ENCODE measurements at places on chromosomes 13 and 19.

- no peak for DNase-seq
These were observed 329.0 kb upstream of the TMTC4 start for GRCh38 chr13:101003566-101003965.

DNA sequence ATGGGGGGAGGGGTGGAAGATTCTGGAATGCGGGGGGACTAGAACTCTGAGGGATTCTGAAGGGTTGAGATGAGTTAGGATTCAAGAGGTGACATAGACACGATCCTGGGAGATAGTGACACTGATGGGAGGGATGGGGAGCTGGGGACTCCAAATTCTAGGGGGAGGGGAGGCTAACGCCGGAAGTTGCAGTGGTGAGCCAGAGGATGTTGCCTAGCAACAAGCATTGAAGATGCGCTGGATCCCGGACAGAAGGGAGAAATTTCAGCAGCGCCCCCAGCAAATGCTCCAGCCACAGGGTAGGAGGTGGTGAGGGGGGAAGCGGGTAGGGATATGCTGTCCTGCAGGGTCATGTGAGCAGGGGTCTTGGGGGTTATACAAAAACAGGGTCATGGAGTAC is 6.9 kb upstream of the LTBP4 start:
- no peak for DNase-seq

DNA sequence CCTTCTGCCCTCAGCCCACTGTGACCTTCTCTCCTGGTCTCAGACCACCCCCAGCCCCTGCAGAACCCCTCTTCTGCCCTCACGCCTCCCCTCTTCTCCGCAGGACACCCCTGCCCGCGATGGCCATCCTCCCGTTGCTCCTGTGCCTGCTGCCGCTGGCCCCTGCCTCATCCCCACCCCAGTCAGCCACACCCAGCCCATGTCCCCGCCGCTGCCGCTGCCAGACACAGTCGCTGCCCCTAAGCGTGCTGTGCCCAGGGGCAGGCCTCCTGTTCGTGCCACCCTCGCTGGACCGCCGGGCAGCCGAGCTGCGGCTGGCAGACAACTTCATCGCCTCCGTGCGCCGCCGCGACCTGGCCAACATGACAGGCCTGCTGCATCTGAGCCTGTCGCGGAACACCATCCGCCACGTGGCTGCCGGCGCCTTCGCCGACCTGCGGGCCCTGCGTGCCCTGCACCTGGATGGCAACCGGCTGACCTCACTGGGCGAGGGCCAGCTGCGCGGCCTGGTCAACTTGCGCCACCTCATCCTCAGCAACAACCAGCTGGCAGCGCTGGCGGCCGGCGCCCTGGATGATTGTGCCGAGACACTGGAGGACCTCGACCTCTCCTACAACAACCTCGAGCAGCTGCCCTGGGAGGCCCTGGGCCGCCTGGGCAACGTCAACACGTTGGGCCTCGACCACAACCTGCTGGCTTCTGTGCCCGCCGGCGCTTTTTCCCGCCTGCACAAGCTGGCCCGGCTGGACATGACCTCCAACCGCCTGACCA is 3.3 kb downstream of the LRFN3 start:
- DNase-seq, result no peak

DNA sequence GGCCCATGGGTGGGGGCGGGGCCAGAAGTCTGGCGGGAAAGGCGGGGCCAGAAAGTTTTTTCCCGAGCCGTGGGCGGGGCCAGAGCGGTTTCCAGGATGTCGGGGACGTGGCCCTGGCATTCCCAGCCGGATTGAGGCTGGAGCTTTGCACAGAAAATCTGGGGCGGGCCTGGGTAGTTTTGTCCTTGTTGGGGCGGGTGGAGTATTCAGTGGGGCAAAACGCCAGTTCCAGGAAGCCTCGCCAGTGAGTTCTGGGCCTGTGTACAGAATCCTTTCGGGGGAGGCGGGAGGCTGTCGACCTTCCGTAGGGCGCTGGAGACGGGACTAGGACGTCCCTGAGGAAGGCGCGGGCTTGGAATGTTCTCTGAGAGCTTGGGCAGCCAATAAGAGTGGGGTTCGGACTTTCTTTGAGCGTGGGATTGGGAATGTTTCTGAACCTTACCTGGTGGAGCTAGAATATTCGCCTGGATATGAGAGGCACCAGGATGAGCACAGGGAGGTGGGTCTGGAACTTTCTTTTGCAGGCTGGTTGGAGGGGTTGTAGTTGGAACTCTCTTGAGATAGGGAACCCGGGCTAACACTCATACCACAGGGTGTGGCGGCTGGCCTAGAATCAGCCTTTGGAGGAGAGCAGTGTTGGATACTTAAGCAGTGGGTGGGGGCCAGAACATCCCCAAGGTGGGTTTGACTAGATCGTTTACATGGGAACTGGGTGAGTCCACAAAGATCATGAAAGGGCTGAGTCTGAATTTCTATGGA is 1.3 kb downstream of the CCDC9 start:
- DNase-seq, result no peak

- no peak for DNase-seq
These were observed 576 bp upstream of the EPN1 start for GRCh38 chr19:55674459-55674840.

Measured in stimulated activated CD8-positive, alpha-beta memory T cell treated with anti-CD3 and anti-CD28 coated beads, Interleukin-7, amount 100 ng/mL, for 24 hours (primary cell).